ENCODE measurements at places on chromosomes 6 and 20. TPM values are rescaled to one million over a fixed set of nuclear protein-coding genes. Genes with fewer than 3 reads are reported as not detected.

HS3ST5 gene
- not detected for total RNA-seq

NT5E gene
- 74.2 TPM for total RNA-seq

MICAL1 gene
- total RNA-seq, result 36.3 TPM

PAX1 gene
- total RNA-seq, result not detected

- DNase-seq, result no peak
Measured at GRCh38 chr6:148954934-148955333, 208.1 kb downstream of the UST start.

DNA sequence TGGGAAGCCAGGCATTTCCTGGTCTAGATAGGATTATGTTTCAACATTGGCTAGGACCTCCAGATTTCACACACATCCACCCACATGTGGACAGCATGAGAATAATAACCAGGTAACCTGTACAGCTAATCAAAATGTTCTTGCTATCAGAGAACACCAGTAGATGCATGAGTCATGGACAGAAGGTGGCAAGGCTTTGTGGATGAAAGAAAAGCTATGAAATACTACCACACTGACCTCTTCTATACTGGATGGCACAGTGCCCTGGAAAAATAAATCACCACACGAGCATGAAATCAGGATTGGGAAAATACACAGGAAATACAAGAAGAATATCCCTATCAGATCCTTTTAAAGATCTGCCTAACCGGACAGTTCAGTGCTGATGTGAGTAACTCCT is 113.0 kb downstream of the GMDS start:
- peak; percentile 78 for DNase-seq

DNA sequence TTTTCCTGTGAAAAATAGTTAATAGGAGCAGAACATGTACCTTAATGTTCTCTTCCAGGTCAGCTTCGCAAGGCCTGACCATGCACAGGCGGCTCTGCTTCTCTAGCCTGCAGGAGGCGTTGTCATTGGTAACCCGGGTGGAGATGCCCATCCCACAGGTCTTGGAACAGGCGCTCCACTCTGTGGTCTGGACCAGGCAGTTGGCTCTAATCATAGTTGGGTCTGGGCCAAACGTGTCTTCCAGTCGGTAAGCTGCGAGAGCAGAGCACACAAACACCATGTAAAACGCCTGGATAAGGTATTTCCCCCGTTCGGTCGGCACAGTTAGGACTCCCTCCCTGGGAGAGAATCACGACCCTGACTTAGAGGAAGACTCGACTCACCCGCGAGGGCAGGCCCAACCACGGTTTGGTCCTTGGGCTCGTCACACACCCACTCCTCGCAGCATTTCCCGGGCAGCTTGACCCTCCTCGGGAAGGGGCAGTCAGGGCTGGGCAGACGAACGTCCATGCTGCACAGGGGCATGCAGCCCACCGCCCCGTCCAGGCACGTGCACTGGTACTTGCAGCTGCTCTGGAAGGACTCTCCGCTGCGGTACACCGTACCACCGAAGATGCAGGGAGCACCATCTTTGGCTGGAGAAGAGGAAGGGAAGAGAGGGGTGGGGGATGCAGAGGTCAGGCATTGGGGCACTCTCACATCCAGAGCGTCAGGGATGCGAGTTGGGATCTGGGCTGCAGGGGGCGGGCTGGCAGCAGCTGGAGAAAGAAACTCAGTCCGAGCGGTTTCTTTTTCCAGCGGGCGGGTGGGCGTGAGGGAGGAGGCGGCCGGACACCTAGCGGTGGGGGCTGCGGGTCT is 1.0 kb downstream of the CCN2 start:
- DNase-seq, result peak; percentile 85

- no peak for DNase-seq
Measured at GRCh38 chr6:44192428-44193041, 24.2 kb upstream of the MYMX start.

- no peak for DNase-seq
Measured at GRCh38 chr6:55250400-55250799, 76.1 kb downstream of the HCRTR2 start.
